ENCODE measurements at places on chromosomes 4 and X.

DNA sequence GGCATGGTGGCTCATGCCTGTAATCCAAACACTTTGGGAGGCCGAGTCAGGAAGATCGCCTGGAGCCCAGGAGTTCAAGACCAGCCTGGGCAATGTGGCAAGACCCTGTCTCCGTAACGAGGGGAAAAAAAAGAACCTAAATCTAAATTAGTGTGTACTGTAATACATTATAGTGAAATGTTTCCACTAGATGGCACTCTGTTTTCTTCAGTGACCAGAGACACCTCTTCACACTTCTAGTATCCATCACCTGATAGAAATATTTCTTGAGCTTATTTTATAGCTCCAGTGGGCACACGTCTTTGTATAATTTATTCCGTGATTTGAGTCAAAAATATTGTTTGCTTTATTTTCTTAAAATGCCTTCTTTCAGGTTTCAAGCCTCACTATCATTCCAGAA is 600.9 kb upstream of the DIPK2B start:
- DNase-seq, result no peak

DNA sequence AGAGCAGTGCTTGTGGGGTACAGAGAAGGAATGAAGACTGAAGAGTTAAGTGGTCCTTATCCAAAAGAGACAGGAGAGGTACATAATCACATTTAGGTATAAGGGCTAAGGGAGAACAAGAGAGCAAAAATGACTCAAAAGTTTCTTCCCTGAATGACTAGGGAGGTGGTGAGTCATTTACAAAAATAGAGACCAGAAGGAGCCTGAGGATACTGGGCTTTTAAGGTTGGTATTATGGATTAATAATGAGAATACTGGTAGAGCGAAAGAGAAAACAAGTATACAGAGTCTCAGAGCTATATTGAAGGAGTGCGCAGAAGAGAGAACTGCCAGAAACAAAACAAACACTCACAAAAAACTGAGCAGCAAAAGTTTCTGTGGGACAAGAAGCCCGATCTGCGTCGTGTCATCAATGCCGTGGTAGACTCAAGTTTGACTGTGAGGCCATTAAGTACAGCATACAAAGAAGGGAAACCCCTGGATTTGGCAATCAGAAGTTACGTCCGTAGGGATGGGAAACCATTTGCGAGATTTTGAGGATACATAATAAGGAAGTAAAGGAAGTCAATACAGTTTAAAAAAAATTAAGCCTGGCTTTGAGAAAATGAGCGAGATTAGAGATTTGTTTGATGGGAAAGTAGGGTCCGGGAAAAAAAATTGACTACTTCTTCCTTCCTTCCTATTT is 129.1 kb upstream of the STIM2 start:
- no peak for DNase-seq

GRCh38 chr4:186770481-186771175 is 47.0 kb upstream of the FAT1 start:
- no peak for DNase-seq

- DNase-seq, result peak; percentile 70
Measured at GRCh38 chrX:23907498-23908218, at the start of the genes APOO and CXorf58. TSS of gene APOO (minus strand) at chrX:23907938. CDS start at chrX:23907702, 236 bp downstream. TSS of gene CXorf58 (plus strand) at chrX:23908006. CDS start at chrX:23910303, 2,297 bp downstream.

DNA sequence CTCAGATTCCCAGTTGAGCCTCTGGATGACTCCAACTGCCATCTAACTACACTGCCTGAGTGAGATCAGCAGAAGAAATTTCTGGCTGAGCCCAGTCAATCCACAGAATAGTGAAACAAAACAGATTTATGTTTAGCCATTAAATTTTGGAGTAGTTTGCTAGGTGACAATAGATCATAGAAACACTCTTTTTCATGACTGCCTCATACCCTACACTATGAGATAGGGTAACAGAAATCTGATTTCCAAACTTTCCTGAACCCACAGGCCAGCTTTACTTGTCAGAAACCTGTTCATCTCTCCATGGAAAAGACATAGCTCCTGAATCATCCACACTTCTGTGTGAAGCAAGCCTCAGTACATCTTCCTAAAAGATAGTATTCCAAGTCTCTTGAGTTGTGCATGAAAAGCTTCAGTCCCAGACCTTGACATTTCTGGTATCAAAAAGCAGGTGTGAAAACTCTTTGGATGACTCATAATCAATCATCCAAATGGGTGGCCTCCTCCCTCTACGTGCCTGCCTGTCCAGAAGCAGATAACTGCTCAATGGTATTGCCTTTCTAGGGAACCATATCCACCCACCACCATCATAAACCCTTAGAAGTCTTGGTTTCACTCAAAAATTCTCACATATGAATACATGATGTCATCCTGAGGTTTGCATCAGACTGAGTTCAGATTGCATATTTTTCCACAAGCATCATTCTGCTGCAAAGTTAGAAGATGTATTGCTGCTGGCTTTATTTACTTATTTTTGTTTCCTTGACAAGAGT is 47.5 kb upstream of the RAP2C start:
- DNase-seq, result no peak

DNA sequence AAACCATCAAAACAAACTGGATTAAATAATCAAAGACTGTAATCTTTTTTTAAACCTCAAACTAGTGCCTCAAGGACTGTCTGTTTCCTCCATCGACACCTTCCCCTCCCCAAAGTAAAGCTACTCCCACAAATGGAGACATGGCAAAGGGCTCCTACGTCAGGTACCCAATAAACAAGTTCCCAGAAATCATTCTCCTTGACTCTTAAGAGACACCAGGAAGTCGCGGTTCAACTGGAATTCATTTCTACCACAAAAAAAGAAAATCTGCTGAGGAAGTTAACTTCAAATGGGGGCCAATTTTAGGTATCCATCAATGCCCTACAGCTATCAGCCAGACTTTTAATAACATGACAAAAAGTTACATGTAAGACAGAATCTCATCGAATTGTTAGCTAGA is 2.5 kb downstream of the RPS4X start:
- DNase-seq, result no peak

- DNase-seq, result no peak
Measured at GRCh38 chrX:73903941-73904340, 340.9 kb downstream of the CHIC1 start.

DNA sequence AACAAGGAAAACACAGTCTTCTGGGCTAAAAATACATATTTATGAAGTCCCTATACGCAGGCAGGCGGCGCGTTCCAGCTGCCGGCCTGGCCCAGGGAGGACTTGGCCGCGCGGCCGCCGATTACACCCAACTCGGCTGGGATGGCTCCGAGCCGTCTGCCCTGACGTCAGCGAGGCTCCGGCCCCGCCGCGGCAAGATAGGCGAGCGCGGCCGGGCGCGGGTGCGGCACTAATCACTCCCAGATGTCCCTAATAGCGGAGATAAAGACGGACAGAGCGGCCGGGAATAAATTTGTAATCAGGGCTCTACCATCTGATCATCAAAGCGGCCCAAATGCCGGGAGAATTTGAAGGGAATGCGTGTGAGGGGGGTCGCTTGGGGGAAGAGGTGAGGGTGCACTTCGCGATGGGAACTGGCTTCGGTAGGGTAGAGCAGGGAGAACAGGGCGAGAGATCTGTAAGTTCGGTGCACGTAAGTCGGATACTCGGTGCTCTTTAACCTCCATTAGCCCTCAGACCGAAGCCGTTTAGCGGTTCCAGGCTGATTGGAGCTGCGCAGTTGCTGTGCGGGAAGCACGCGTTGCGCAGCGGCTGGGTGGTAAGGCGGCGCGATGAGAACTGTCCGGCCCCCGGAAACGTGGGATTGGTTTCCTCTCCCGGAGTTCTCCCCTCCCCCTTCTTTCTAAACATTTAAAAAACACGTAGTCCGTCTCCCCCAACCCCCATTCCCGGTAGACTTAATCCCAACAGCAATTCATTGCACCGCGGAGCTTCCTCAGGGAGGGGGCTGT is 7.7 kb downstream of the HAND2 start:
- no peak for DNase-seq

GRCh38 chr4:78379040-78379439 is 172.5 kb upstream of the ANXA3 start:
- DNase-seq, result no peak

- DNase-seq, result no peak
Measured at GRCh38 chr4:105599932-105600655, 47.7 kb downstream of the ARHGEF38 start.

- peak; percentile 17 for DNase-seq
Measured at GRCh38 chrX:130028196-130028595, 45.8 kb downstream of the BCORL1 start.

- no peak for DNase-seq
Measured at GRCh38 chr4:140105436-140105835, 48.5 kb downstream of the MAML3 start.

GRCh38 chrX:51608766-51609165 is 9.9 kb downstream of the CENPVL3 start:
- DNase-seq, result no peak

DNA sequence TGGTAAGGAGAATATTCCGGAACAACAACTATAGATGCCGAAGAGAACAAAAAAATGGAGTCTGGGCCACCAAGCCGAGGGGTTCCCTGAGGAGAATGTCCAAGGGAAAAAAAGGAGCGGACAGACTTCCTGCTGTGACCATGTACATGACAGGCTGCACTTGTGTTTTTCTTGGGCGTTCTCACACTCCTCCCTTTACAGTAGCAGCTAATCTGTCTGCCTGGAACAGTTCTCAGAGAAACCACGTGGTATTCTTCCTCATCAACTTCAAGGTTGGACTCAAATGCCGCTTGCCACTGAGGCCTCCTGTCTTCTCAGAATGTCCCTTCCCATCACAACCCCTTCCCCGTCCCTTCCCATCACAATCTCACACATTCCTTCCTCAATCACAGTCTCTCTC is 30.8 kb upstream of the MTNR1A start:
- no peak for DNase-seq

DNA sequence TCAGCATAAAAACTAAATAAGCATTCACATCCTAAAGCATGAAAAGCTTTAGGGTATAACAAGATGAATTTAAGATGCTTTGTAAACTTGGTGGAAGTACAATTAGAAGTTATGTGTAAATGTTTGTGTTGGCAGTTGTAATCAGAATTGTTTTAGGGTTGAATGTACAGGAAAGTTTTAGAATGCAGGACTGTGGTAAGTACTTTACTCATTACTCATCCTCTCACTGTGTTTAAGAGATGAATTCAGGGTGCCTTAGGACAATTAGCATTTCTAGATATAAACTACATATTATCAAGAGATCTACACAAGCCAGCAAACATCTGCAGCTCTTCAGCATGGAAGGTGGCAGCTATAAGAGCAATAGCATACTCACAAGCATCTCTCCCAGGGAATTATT is 77.5 kb upstream of the ELOVL6 start:
- no peak for DNase-seq

DNA sequence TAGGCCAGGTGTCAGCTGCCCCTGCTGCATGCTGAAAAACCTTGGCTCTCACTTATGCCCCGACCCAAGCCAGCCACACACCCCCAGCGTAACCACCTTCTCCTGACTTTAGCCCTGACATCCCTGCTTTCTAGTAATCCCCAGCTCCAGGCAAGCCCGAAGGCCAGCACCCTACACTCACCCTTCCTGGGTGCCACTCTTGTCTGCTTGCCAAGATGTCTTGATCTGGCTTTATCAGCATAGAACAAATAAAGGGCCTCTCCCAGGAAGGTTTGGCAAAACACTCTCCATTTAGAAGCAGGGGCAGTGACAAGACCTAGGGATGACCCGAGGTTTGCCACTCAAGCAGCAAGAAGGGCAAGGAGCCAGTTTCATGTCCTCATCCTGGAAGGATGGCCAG is 6.8 kb upstream of the MAP9 start:
- no peak for DNase-seq

GRCh38 chr4:37903901-37904300 is 13.0 kb downstream of the TBC1D1 start:
- no peak for DNase-seq

- peak; percentile 0 for DNase-seq
Measured at GRCh38 chr4:42627885-42628646, 28.8 kb downstream of the ATP8A1 start.

DNA sequence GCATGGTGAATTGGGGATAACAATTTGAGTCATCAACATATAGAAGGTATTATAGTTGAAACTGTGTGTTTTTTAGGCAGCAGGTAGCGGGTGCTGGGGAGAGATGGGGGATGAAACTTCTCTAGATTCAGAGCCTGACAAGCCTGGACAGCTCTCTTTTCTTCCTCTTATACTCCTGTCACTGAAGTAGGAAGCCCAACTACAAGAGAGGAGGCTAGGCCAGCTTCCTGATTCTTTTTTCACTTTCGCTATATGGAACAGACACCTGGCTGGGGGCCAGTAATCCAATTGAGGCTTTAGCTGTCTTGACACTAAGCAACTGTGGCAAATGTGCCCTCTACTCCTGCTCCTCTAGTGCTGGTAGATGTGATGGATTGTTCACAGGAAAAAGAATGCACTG is 69.2 kb downstream of the PHKA1 start:
- no peak for DNase-seq

GRCh38 chr4:133555671-133556070 is 406.6 kb downstream of the PCDH10 start:
- no peak for DNase-seq

- no peak for DNase-seq
Measured at GRCh38 chr4:91212211-91212610, 1085.0 kb downstream of the CCSER1 start.

- DNase-seq, result no peak
Measured at GRCh38 chr4:19888587-19888986, 363.1 kb upstream of the SLIT2 start.

DNA sequence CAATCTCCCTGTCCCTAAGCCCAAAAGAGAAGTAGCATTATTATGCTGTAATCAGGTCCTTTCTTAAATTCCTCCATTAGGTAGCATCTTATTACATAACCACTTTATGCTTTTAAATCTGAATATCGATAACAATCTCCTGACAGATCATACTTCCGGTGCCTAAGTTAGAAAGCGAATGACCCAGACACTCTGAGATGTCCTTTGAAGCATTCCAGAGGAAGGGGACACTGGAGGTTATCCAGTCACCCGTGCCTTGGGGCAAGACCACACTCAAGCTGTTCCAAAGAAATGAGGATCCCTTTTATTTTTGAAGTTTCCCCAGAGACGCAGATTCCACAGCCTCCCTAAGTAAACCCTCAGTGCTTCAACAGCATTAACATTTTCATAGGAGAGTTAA is 125.7 kb downstream of the PALLD start:
- DNase-seq, result no peak
